ENCODE measurements at places on chromosomes 7 and 10.

DNA sequence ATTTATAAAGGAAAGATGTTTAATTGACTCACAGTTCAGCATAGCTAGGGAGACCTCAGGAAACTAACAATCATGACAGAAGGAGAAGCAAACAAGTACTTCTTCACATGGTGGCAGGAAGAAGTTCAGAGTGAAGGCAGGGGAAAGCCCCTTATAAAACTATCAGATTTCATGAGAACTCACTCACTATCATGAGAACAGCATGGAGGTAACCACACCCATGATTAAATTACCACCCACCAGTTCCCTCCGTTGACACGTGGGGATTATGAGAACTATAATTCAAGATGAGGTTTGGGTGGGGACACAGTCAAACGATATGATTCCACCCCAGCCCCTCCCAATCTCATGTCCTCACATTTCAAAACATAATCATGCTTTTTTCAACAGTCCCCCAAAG, 124.2 kb upstream of the PCGF5 start:
- no peak for DNase-seq

- DNase-seq: no peak
Measured at GRCh38 chr10:61135276-61135721, 191.3 kb upstream of the RHOBTB1 start.

GRCh38 chr7:86965727-86966120, 93.7 kb downstream of the ELAPOR2 start:
- no peak for DNase-seq

DNA sequence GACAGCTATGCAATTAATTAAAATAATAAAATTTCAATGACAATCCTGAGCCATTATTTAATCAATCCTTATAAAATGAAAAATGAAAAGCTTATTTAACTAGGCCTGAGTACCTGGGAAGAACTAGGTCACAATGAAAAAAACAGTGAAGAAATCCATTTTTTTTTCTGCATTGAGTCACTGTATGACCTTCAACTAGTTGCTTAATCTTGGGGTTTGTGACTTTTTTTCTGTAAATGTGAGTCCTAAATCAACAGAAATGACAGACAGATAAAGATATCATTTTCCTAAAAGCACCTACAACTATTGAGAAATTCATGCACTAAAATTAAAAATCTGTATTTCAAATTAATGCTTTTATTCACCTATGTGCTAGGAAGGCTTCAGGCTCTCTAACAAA, 96.8 kb downstream of the TMEM26 start:
- DNase-seq: no peak

- DNase-seq: no peak
Measured at GRCh38 chr10:37473906-37474305, 348.5 kb downstream of the ANKRD30A start.

DNA sequence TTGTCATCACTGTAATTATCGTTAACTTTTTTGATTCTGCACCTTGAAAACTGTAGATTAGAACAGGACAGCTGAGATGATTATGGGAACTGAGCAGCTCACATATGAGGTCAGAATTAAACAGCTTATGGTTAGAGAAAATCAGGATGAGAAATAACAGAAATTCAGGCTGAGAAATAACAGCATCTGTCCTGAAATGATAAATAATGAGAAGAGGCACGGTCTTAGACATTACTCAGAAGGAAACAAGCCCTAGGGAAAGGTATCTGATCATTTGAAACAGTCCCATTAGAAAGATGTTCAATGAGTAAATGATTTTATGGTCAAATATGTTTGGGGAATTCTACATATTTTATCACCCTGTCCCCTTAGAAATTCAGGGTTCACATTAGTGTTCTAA, 65.6 kb upstream of the PCGF5 start:
- no peak for DNase-seq

DNA sequence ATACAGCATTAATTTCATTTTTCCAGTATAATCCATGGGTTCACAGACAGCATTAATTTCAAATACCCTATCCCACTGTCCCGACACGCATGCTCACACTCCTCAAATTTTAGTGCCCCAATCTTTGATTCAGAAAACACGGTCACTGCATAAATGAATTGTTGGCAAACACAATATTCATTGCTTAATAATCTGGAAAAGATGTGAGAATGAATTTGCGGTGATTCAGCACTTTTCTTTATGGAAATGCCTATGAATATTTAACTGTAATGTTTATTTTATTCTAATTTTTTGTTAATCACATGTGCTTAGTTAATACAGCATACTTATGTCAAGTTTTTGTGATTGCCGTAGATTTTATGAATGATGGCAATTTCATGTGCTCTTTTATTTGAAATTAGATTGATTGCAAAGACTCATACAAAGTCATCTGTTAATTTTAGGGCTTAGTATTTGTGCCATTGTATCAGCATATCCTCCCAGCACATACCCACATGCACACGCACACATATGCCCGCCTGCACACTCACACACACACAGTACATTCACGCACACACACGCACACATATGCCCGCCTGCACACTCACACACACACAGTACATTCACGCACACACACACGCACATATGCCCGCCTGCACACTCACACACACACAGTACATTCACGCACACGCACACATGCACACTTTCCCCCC, 35.1 kb downstream of the MACROH2A2 start:
- DNase-seq: no peak

DNA sequence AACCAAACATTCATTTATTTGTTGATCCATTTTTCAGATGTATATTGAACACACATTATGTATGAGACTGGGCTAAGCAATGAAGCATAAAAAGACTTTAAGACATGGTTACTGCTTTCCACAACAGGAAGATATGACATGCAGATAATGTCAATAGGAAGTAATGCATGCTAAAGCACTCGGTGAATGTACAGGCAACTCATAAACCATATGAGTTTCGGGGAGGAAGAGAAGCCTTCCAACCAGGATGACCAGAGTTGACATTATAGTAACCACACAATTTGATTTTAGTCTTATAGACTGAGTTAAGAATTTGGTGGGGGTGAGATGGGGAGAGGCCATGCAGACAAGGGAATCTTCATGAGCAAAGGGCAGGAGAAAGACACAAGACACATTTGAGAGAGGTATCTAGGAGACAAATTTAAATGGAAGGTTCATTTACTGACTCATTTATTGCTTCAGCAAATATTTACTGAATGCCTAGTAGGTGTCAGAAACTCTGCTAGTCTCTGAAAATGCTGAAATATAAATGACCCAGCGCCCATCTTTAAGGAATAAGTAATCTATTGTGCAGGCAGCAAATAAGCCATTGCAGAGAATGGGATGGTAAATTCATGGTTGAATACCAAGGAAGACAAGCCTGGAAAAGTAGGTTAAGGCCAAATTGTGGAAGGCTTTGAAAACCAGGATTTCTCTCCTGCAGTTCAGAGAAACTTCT, 19.0 kb upstream of the SLK start:
- DNase-seq: no peak

GRCh38 chr7:11923376-11923930, 91.5 kb upstream of the THSD7A start:
- no peak for DNase-seq

- DNase-seq: no peak
Measured at GRCh38 chr10:88880282-88881076, 434 bp downstream of the STAMBPL1 start.

All from cortex of kidney (tissue), 1 donor.